Neural progenitor cell (in vitro differentiated cells): ENCODE measurements at places on chromosomes 1 and 21. TPM values are rescaled to one million over a fixed set of nuclear protein-coding genes. Genes with fewer than 3 reads are reported as not detected.

- no peak for DNase-seq
Measured at GRCh38 chr21:35562876-35563275, 497.4 kb downstream of the SETD4 start.

The C1QC gene
- total RNA-seq: not detected in 2 replicates

DNA sequence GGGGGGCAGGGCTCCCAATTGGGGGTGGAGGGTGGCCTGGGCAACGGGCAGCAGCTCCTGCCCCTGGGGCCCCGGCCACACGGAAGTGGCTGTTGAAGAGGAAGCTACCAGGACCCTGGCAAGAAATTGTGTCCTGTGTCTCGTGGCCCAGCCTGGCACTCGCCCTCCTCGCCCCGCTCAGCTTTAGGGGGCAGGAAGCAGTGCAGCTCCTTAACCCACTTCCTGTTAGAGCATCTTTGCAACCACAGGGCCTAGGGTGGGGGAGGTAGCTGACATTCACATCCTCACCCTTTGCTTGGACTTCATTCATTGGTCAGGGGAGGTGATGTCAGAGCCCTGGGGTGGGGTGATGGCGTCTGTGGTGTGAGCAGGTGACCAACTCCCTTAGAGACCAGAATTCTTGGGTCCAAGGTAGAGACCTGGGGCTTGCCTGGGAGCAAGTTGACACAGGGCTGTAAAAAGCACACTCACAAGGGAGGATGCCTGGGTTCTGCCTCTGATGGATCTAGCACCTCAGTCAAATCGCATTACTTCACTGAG, at the start of gene ARHGAP30:
ARHGAP30 (minus strand) TSS at position 161 of the 540 bp plus-strand sequence. CDS start 267 bp downstream, outside the sequence.
- DNase-seq: no peak

The CNN3 gene
- total RNA-seq: 477 and 644 TPM in 2 replicates
